Stimulated activated CD4-positive, alpha-beta T cell treated with anti-CD3 and anti-CD28 coated beads, Interleukin-15, amount 100 ng/mL, for 1 hour (primary cell): ENCODE measurements at places on chromosomes 2 and 18.

- no peak for DNase-seq
These were observed 567 bp downstream of the VWA3B start for GRCh38 chr2:98087447-98088020.

DNA sequence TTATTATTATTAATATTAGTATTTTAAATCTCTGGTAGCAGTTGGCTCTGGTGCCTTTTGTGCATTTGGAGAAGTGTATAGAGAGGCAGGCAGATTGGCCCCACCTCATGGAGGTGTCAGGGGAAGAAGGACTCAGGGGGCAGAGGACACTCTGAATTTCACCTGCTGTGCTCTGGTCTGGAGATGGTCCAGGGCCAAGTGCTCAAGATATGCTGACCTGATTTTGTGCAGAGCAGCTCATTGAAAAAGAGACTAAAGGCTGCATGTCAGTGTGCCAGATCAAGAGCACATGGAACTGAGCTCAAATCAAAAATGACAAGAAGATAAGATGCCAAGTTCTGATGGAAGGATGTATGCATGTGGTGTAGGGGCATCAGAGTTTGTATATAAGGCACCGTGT is 323.6 kb upstream of the TNP1 start:
- DNase-seq = no peak

- DNase-seq = no peak
These were observed 70.0 kb upstream of the KCNH7 start for GRCh38 chr2:162908567-162908966.

DNA sequence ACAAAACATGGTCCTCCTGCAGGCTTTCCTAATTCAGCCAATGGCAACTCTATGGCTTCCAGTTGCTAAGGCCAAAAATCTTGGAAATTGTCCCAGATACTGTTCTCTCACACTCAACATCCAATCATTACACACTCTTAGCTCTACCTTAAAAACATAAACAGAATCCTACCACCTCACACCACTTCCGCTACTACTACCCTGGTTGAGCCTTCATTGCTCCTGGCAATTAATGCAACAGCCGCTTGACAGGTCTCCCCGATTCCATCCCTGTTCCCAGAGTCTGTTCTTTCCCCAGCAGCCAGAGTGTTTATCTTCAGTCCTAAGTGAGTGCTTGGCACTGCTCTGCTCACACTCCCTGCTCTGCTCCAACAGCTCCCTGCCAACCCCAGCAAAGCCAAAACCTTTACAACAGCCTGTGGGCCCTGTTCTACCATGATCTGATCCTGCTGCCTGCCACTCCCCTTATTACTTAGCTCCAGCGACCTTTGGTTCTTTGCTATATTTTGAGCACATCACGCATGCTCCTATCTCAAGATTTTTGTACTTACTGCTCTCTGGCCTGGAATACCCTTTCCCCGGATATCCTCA is 67.5 kb upstream of the AMMECR1L start:
- DNase-seq = no peak

DNA sequence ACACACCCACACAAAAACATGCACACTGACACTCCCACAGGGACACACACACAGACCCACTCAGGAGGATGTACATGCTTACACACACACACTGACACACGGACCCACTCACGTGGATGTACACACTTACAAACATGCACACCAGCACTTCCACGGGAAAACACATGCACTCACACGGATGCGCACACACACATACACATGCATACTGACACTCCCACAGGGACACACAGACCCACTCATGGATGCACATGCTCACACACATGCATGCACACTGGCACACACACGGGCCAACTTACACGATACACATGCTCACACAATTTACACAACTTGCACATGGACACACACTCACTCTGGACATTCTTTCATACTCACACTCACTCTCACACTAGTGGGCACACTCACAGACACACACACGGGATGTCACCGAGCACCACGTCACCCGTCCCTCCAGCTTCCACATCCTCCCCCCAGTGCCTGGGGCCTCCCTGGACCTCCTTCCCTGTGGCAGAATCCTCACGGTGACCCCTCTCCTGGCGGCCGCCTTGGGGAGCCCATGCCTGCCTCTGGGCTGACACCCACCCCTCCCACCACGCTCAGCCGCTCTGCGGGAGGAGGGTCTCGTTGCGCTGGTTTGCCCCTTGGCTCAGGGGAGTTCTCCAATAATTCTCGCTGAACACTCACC is 58.5 kb downstream of the TWIST2 start:
- no peak for DNase-seq

DNA sequence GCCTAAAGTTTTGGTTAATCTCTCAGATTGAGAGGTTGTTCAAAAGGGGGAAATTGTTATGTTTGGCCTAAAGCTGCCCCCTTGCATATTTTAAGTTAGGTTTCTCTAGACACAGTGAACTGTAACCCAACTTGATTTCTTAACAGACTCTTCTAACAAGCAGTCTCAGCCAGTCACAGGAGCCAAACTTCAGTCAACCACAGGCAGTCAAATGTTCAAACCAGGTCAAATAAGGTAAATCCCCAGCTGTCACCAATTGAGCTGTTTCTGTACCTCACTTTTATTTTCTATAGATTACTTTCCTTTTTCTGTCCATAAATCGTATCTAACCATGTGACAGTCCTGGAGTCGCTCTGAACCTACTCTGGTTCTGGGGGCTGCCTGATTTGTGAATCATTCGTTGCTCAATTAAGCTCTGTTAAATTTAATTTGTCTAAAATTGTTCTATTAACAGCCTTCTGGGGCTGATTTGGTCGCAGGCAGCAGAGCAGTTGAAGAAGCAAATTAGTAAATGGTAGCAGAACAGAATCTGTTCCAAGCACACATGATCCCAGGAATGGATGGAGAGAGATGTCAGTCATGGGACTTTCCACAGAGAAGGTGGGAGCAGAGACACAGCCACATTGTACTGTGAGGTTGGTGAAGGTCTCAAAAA is 16.4 kb upstream of the NFU1 start:
- no peak for DNase-seq

DNA sequence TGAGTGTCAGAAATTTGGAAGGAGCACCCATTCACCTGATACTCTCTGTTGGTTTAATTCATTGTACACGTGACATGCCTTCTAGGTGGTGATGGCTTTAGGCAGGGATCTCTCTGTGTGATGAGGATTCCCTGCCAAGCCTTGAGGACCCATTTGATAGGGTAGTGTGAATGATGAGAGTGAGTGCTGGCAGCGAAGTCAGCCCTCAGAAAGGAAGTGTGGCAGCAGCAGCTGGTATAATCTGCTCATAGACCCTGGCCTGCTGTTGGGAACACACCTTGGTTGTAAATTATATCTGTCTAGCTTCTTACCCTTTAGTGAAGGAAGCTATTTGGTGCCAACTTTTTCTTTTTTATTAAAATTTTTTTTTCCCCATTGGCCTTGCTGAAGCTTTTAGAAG is 164.5 kb downstream of the HAUS1 start:
- no peak for DNase-seq

GRCh38 chr2:176283291-176284068 is 14.2 kb downstream of the MTX2 start:
- DNase-seq = no peak

GRCh38 chr2:129901754-129902415 is 77.6 kb upstream of the RAB6C start:
- DNase-seq = no peak

DNA sequence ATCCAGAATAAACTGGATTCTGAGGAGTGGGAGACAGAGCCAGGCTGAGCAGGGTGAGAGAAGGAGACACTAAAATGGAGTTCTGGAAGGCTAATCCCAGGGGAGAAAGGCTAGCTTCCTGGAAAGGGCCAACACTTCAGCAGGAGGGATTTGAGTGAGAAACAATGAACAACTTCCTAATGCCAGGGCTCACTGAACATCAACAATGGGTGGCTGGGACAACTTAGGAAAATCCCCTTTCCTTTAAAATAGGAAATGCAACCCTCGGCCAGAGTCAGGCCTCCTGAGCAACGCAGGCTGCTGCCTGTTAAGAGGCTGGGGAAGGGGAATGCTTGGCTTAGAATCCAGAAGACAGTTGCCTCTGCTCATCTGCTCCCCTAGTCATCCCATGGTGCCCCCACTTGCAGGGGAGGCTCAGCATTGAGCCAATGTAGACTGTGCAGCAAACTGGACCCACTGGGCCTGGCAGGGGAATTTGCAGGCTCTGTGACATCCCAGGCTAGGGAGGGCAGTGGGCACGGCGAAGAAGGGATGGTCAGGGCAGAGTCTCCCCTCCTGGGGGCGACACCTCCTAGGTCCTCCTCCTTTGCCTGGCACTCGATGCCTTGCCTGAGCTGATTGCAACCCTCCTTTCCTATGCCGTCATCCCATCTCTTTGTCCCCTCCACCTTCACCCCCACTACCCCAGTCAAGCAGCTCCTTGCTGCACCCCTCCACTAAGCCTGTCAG is 182.5 kb downstream of the TNS1 start:
- no peak for DNase-seq

- DNase-seq = no peak
These were observed 36.3 kb downstream of the ST8SIA5 start for GRCh38 chr18:46720521-46720920.

DNA sequence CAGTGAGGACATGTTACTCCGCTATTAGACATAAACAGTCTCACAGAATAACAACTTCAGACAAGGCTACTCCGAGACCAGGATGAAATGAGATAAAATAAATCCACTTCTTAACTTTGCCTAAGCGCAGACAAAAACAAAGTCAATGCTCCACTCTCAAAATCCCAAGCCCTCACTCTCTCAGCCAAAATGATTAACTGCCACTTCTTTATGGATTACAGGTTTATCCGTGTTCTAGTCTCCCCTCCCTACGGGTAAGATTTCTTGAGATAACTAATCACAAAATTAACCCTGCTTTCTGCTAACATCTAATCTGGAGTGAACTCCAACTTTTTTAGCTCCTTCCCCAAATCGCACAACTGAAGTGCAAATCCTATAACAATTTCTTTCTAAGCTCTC is 1.1 kb upstream of the CRYGC start:
- DNase-seq = no peak

DNA sequence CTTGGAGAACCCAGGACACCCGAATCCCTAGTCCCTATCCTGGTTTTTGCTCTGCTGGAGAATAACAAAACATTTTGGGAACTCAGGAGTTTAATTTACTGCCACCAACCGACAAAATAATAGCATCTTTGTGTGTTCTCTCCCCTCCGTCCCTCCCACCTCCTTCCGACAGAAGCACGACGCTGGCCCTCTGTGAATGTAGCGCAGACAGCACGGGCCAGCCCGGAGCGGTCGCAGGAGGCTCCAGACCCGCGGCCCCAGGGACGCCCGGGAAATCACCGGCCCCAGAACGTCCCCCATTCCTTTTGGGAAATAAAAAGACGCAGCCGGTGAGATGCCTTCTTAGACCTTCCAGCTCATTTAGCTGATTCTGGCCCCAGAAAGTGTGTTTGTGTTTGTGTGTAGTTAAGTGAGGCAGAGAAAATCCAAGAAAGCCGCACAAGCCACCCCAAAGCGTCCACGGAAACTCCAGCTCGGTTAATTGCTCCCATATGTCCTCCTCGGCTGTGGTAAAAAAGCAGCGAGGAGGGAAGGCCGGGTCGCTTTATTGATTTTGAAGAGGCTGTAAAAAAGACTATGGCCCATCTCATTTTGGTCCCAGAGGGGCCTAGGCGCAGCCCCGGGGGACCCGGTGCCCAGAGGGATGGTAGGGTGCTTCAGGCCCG is 577 bp upstream of the TANC1 start:
- DNase-seq = no peak

DNA sequence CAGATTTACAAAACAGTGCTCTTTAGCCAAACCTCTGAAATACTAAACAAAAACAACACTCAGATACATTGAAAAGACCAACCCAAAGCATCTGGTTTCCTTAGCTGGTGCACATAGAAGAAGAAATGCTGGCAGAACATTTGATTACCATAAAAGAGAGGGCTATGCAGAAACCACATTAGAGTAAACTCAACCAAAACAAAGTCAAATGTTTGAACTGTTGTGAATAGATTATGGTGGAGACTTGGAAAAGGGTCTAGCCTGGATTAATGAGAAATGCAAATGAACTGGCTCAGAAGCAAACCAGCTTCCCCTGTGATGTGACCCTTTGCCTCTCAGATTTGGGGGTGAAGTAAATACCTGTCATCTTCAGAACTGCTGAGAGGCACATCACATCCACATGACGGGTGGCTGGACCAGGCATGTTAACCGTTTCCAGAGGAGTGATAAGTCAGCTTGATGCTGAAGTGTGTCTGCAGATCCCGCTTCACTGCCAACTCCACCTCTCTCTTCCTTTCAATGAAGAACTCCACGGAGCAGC is 153.0 kb downstream of the NRP2 start:
- no peak for DNase-seq

GRCh38 chr2:82650038-82650437 is 1809.0 kb downstream of the SUCLG1 start:
- DNase-seq = no peak

DNA sequence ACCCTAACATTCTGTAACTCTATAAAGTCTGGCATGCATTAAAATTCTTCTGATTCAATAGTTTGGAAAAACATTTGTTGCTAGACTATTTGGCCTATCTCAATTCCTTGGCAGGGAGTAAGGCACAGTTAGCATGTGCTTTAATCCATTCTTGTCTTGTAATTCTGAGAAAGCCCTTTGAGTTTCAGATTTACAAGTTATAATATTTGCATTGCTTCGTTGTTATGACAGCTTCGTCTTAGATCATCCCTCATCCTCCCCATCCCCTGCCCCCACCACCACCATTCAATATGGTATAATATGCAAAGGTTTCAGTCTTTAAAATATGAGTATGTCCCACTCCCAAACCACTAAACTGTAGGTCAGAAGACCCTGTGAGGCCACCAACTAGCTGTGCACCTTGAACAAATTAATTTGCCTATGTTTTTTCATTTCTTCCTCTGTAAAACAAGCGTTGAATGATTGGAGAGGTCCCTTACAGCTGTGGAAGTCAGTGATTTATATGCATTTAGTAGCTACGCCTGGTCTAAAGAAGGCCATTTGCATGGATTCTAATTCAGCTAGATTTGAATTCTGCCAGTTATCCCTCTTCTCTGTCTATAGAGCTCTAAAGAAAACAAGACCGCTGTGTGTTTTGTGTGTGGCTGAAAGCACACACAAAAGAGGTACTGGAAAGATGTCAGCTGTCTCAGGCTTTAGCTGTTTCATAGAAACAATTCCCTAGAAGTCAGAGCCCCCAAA is 591 bp downstream of the C2orf80 start:
- no peak for DNase-seq

- DNase-seq = no peak
These were observed 1.5 kb downstream of the COL5A2 start for GRCh38 chr2:189178054-189178453.

- DNase-seq = no peak
These were observed 1016.8 kb downstream of the CNTNAP5 start for GRCh38 chr2:125041846-125042245.

DNA sequence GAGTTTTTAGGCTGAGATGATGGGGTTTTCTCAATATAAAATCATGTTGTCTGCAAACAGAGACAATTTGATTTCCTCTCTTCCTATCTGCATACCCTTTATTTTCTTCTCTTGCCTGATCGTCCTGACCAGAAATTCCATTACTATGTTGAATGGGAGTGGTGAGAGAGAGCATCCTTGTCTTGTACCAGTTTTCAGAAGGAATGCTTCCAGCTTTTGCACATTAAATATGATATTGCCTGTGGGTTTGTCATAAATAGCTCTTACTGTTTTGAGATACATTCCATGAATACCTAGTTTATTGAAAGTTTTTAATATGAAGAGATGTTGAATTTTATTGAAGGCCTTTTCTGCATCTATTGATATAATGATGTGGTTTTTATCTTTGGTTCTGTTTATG is 181.8 kb downstream of the GBX2 start:
- no peak for DNase-seq
